NCI-H1930 (cell line): ENCODE measurements at places on chromosomes 5 and 9.

DNA sequence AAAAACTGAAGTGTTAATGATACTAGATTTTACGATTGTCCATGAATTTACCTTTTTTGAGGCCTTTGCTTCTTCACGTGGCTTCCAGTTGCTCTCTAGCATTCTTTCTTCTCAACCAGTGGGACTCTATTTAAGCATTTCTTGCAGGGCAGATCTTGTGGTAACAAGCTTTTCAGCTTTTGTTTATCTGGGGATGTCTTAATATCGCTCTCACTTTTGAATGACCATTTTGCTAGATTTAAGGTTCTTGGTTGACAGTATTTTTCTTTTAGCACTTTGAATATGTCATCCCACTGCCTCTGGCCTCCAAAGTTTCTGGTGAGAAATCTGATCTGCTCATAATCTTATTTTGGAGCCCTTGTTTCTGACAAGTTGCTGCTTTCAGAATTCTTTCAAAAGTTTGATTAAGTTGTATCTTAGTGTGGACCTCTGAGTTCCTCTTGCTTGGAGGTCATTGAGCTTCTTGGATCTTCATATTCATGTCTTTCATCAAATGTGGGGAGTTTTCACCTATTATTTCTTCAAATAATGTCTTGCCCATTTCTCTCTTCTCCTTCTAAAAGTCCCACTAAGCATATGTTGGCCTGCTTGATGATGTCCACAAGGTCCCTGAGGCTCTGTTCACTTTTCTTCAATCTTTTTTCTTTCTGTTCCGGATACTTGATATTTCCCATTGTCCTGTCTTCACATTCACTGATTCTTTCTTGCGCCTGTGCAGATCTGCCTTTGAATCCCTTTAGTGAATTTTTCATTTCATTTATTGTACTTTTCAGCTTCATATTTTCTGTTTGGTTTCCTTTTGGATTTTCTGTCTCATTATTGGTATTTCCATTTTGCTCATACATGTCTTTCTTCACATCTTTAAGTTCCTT lies 8.8 kb downstream of the EXOC3 start:
- DNase-seq = no peak

- DNase-seq = no peak
Measured at GRCh38 chr5:132156413-132156812, 71.2 kb downstream of the P4HA2 start.

DNA sequence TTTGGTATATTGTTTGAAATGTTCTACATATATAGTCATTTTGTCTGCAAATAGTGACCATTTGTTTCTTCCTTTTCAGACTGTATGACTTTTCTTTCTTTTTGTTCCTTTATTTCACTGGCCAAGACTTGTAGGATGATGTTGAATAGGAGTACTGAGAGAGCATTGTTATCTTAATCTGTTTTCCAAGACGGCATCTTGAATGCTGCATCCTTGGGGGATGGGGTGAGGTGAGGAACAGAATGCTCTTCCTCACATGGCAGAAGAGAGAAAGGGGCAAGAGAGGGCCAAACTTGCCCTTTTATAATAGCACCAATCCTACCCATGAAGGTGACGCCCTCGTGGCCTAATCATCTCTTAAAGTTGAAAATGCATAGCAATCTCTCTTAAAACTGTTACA lies 3.7 kb upstream of the ZNF510 start:
- no peak for DNase-seq

- peak; percentile 6 for DNase-seq
Measured at GRCh38 chr9:96317335-96317980, 15.5 kb upstream of the HSD17B3 start.
